Brain microvascular endothelial cell (primary cell): ENCODE measurements at places on chromosomes 6 and 20.
A peak's percentile ranks its signal among the peaks of the same experiment; 100 is the strongest.

DNA sequence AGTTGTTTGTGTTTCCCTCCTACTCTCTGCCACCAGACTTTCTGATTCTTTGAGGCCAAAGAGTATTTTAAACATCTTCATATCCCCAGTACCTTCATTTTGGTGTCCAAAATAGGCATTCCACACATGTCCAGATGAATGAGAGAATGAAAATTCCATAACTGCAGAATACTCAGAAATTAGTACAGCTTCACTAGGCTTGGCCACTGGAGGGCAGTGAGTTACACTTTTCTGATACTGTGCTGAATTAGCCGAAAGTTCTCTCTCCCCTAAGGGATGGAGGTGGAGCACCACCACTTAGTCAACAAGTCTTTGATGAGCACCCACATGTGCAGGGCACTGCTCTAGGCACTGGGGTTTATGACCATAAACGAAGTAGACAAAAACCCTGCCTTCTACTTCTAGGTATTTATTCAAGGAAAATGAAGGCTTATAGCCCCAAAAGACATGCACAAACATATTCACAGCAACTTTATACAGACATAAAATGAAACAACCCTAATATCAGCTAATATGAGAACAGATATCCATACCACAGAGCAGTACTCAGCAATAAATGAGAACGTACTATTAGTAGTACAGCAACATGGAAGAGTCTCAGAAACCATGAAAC, 46.1 kb upstream of the TMEM217 start:
- DNase-seq: peak; percentile 32

DNA sequence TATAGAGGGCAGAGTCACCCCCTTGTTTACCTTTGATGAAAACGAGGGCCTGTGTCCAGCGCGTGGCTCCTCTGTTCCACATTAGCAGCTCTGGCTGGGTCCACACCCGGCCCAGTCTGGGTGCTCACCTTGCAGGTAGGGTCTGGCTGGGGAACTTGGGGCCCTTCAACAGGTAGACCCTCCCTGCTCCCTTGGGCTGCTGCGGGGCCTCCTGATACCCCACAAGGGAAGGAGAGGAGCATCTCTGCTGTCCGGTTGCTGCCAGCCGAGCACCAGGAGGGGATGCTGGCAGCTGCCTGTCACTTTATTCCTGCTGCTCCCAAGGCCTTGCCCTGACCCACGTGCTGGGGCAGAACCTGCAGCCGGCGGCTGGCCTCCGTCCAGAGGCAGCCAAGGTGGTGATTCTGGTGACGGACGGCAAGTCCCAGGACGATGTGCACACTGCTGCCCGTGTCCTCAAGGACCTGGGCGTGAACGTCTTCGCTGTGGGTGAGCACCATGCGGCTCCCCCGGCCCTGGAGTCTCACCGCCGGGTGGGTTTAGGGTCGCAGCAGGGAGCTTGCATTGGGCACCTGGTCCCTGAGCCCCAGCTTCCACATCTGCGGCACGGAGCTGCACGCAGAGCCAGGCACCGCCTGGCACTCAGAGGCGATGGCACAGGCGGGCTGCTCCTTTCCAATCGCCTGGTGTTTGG, 15.4 kb downstream of the COL20A1 start:
- no peak for DNase-seq

DNA sequence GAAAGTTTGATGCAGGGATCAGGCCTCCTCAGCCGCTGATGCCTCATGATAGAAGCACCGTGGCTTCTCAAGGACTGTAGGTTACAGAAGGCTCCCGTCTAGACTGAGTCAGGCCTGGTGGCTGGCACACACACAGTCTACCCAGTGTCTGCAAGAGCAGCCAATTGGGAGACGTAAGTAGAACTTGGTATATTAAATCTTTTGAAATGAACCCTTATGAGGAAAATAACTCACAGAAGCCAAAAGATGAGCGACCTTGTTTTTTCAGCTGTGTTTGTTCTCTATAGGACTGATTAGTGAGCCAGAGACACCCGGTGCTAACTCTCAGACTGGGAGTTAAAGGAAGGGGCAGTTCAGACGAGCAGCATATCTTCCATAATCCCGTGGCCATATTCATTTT, 5.9 kb upstream of the PDE10A start:
- DNase-seq: peak; percentile 47

DNA sequence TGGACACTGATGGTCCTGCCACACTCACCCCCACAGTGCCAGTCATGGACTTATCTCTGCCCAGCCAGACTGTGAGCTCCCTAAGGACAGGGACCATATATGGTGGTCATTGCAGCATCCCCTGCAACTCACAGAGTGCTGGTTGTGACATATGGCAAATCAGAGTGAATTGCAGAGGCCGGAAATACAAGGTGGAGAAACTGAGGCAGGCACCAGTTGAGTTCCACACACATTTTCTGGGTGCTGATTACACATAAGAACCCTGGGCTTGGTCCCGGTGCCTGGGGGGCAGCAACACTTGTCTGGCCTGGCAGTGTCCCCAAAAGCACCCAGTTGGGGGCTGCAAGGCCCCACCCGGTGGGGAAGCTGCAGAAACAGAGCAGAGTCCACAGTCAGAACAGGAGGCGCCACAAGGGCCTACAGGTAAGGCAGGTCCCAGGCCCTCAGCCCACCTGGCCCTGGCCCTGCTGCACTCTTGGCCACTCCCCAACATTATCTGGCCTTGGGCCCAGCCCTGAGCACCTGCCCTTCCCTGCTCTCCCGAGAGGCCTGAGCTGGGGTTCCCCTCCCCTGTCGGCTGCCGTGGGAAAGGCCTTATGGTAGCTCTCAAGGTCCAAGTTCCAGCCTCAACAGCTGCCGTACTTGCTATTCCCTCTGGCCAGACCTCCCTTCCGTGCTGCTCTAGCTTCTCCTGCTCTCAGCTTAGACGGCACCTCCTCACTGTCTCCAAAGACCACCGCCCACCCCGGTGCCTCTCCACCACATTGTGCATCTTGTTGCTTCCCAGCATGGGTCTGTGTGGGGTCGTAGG, 140.8 kb upstream of the PTPN1 start:
- no peak for DNase-seq

- DNase-seq: peak; percentile 22
These were observed 11.6 kb upstream of the ELOVL5 start for GRCh38 chr6:53360093-53360912.

DNA sequence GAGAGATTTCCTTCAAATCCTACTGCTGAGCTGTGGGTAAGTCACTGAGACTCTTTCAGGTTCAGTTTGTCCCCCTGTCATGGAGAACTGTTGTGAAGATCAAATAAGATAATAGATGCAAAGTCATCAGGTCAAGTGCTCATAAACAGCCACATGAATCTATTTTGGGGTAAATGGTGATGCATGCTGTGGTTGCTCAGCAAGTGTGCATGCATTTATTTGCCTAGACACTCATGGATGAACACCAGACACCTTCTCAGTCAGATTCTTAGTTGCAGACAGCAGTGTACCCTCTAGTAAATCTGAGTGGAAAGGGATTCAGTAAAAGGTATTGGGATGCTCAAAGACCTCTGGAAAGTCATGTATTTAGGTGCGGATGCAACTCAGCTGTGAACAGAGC, 168.0 kb upstream of the FOXA2 start:
- DNase-seq: no peak

- no peak for DNase-seq
These were observed 15.4 kb downstream of the FOXC1 start for GRCh38 chr6:1624851-1625781.

GRCh38 chr6:85948481-85948880, 305.8 kb upstream of the SYNCRIP start:
- DNase-seq: no peak

DNA sequence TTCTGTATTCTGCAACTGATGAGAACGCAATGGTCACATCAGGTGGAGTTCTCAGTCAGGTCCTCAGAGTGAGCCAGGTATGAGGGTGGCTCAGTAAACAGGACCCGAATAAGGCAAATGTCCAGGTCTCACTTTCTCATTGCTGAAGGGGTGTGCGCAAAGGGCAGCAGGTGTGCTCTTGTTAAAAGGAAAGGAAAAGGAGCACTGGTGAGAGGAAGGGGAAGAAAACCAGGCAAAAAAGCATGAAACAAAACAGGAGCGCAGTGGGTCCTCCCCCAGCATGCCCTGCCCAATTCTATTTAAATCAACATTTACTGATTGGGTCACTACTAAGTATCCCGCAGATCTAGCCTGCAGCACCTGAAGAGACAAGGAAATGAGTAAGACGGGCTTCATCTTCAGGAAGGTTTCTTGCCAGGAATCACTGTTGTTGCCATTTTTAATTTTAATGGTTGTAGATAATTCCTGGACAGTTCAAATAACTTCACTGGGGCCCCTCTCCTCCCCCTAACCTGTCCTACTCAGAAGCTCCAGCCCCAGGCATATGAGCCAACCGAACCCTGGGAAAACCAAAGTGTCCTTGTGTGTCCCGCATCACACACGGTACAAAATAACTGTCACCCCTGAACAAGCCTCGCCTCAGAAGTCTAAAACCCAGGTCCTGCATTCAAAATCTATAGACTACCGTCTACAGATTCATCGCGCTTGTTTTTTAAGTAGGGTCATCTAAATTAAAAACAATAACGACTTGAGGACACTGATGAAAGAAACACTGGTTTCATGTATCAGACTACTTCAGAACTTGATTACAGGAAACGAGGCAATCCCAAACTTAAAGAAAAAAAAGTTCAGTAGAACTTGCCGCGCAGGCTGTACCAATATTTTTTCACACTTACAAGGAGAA, 980 bp downstream of the MBOAT1 start:
- DNase-seq: no peak

DNA sequence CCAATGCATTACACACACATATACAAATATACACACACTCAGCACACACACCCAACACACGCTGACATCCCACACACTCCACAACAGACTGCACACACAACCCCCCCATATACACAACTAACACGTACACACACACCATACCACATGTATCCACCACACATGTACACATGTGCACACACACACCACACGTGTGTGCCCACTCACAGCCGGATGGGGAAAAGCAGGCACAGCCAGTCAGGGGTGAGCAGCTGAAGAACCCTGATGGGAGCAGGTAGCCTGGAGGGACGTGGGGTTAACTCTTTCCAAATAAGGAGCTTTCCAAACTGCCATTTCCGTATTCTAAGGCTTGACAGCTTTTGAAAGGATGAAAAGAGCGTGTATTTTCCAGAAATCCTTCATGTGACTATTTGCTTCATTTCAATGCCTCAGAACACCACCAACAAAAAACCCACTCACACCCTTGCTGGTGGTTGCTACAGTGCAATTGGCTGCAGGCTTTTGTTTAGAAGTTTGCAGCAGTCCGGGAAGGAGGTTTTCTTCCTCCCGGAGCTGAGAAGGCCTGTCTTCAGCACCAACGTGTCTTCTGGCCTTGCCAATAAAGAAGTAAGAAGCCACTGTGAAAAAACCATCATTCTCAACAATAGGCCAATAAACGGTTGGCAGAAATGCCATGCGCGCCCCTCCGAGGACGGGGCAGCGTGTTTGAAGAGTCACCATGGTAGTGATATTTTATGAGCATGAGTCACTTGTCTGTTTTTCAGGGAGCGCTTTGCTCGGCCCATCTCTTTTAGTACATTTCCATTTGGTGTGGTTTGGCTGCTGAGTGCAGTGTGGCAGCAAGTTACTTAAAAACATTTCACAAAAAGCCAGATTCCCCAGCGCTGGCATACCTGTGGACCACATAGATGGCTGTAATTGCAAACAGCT, 131.3 kb upstream of the GMDS start:
- DNase-seq: peak; percentile 73

DNA sequence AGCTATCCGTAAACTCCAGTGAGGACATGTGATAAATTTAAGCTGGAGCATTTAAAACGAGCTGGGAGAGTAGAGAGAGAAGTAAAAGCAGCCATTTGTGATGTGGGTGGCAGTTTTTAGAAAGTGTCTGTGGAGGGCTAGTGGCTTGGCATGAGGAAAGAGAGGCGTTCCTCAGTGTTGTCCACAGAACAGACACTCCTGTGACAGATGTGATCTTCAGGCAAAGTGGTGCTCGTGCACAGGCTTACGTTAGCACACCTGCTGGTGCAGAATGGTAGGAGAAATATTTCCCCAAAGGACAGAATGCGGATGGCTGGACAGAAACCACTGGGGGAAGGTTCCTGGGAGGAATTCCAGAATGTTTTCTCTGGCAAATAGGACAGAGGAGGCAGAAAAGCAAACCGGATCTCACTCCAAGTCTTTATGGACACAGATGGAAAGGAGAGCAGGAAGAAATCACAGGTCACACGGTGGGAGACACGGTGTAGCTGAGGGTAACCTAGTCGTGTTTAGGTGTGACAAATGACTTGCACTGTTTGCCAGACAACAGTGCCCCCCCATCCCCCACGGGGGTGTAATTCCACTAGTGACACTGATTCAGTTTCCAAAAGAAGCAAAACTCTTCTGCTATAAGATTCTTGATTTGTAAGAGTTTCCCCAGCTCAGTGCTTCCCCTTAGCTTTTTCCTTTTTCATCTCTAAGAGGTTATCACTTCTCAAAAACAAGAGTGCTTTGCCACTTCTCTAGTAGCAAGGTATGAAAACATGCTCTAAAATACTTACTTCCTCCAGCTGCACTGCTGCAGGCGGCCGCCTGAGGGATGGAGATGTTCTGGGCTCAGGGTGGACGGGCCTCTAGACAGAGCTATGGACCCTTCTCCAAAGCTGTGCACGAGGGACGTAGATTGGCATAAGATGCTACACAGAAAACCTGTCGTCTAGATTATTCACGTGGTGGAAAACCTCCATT, 293.2 kb downstream of the QKI start:
- DNase-seq: no peak

DNA sequence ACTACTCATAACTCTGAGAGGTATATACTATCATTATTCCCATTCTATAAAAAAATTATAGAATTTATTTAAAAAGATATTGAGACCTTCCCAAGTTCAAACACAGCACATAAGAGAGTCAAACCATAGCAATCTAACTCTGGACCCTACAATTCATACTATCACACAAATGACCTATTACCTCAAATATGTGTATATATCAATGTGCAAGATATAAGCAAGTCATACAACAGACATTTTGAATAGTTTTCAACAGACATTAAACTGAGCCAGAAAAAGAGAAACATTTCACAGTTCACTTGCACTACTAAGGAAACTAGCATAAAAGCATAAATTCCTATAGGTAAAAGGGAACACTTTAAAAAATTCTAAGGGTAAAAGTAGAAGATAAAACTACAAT, 11.7 kb downstream of the PHIP start:
- DNase-seq: no peak

GRCh38 chr20:25226433-25227316, 21.2 kb upstream of the PYGB start:
- DNase-seq: no peak

GRCh38 chr6:34908194-34908593, 19.1 kb downstream of the ANKS1A start:
- no peak for DNase-seq

DNA sequence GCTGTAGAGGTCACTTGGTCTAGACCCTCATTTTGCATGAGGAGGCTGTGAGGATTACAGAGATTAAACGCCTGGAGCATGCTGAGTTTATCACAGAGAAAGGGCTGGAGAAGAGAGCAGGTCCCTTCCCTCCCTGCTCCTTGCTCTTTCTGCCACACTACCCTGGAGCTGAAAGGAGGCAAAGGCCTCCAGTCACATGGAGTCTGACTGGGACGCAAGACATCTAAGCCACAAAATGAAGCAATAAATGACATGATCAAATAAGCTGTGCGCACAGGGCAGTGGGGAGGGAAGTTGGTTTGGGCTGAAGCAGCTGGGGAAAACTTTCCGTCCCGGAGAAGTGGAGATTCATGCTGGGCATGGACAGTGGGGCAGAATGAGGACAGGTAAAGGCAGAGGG, 33.3 kb downstream of the ATXN1 start:
- no peak for DNase-seq
